ENCODE measurements at places on chromosomes 3 and 15.
A peak's percentile ranks its signal among the peaks of the same experiment; 100 is the strongest.

DNA sequence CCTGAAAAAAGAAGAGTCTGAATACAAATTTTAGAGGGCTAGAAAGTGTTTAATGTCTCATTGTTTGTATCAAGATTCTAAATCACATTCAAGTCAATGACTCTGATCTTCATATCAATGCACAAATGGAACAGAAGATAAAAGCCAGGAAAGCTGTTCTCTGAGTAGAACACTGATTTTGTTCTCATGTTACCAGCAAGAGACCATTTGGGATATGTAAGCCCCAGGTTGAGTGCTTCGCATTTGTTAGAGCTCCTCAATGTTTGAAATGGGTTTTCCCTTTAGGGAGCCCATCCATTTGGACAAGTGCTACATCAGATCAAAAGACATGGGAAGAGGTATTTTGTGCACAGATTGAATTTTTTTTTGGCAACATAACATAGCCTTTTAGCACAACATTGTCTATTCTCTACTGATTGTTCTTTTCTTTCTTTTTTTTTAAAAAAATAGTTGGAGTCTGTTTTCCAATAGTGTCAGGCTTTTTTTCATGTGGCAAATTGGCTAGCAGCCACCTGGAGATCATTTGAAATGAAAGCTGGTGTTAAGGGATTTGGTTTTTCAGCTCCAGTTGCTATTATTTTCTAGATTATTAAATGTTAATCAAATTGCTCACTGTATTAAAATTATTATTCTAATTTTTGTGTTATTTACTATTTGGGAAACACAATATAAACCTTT lies 74.5 kb upstream of the ZPLD1 start:
- no peak for DNase-seq

- no peak for DNase-seq
These were observed 89.9 kb downstream of the LRTM1 start for GRCh38 chr3:54837964-54838363.

DNA sequence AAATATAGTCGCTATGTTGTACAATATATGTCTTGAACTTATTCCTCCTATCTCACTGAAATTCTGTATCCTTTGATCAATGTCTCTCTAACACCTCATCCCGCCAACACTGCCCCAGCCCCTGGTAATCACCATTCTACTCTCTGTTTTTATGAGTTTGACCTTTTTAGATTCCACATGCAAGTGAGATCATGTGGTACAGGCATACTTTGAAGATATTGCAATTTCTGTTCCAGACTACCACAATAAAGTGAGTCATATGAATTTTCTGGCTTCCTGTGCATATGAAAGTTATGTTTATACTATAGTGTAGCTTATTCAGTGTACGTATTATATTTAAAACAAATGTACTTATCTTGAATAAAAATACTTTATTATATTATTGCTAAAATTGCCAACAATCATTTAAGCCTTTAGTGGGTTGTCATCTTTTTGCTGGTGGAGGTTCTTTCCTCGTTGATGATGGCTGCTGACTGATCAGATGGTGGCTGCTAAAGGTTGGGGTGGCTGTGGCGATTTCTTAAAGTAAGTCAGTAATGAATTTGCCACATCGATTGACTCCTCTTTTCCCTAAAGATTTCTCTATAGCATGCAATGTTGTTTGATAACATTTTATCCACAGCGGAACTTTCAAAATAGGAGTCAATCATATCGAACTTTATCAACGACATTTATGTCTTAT lies 257.2 kb downstream of the NFKBIZ start:
- no peak for DNase-seq

DNA sequence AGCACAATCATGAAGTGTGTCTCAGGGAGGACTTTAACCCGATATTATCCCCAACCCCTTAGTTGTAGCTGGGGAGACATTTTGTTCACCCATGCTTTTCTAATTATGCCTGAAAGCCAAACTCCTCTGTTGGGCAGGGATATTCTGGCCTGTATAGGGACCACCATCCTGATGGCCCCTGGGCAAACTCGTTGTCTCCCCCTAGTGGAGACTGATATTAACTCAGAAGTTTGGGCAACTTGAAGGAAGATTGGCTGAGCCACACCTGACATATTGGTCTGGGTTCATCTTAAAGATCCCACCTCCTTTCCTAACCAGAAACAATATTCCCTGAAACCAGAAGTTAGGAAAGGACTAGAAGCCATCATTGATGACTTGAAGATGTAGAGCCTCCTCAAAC lies 42.3 kb downstream of the TM4SF18 start:
- DNase-seq: no peak

GRCh38 chr15:38069511-38070011 lies 135.1 kb downstream of the TMCO5A start:
- DNase-seq: no peak

DNA sequence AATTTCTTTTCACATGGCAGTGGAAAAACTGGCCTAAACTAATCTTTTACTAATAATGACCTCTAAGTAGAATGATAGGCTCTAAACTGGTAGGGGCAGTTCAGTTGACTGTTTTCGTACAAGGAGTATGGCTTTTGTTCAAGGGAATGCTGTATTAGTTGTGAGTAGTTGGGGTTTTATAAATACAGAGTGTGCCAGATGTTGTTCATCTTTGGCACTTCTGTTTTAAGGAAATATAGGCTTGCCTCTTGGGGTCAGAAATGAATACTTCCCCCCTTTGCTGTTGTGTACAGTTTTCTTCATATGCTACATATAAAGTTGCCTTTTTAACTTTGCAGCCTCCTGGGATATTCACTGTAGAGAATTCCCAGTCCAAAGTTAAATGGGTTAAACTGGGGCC lies 181.0 kb upstream of the CGNL1 start:
- DNase-seq: no peak

DNA sequence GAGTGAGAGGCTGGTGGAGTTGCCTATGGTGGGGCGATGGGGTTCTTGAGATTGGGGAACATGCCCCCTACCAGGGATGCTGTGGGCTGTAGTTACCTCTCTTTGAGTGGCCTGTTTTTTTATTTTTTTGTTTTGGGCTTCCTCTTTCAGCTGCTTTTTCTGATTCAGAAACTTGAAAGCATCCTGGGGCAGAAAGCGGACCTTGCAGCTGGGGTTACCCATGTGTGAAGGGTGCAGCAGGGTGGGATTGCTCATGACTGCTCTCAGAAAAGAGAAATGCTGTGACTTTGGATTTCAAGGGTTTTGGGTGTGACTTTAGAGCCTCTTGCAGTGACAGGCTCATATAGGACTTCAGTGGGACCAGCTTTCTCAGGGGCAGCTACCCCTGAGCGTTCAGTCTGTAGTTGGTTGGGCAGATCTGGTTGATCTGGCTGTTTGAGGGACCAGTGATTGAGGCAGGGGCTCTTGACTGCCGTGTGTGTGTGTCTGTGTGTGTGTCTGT lies 1.8 kb downstream of the LIMD1 start:
- no peak for DNase-seq

DNA sequence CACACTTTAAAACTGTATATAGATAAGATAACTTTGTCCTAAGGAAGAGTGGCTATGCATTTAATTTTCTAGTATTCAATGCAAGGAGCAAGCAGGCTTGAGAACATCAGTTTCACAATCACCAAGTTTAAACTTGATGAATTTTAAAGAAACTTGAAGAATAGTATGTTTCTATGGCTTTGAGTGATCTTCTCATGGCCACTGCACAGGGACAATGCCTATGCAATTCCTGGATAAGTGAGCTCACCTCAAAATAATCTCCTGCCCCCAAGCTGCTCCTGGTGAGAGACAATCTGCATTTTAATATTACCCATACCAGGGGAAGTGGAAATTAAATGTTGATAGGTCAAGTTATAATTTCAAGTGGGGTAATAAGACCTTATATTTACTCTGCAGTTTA lies 376.6 kb upstream of the CBLB start:
- DNase-seq: no peak

DNA sequence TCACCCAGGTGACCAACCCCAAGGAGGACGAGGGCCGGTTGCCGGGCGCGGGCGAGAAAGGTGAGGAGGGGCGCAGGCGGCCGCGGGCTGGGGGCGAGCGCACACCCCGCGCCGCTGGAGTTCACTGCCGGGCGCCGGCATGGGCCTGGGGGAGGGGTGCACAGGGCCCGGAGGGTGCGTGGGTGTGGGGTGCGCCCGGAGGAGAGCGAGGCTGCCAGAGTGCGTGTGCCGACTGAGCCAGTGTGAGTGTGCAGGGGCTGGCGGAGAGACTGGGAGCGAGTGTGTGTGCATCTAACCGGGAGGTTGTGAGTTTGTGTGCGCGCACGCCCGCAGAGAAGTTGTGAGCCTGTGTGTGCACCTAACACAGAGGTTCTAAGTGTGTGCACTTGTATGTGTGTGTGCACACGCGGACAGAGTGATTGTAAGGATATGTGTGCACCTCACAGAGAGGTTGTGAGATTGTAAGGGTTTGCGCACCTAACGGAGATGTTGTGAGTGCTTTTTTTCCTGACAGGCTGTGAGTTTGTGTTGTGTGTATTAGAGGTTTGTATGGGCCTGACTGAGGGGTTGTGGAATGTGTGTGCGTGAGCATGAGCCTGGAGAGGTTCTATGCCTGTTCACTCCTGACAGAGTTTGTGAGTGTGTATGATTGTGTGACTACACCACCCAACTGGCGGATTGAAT lies 681 bp downstream of the CTDSPL start:
- peak; percentile 55 for DNase-seq

- no peak for DNase-seq
These were observed 606.9 kb upstream of the KCNMB2 start for GRCh38 chr3:177929310-177929709.

DNA sequence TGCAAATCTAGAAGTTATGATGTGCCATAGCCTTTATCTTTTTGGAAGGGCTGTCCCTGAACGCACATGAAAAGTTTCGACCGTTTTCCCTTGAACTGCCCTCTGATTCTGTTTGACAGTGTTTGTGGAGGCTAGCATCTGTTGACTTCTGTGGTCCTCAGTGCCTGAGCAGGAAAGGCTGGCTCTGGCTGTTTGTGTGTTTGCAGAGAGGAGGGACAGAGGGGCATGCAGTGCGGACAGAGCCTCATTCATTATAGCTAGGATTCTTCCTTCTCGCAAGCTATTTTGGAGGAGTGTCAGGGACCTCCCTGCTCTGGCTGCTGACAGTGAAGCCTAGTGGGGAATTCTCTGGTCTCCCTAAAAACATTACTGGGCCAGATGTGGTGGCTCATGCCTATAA lies 64.5 kb downstream of the CDAN1 start:
- no peak for DNase-seq

DNA sequence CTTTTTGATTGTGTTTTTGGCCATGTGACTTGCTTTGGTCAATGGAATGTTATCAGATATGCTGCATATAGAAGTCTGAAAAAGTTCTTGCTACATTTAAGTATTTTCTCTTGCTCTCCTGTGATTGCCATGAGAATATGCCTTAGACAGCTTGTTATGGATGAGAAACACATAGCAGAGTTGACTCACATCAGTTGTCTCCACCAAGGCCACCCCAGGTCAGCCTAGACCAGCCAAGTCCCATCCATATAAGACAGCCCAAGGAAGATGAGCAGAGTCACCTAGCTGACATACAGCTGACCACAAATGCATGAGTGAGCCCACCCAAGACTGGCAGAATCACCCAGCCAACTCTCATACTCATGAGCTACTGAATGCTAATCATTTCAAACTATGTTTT lies 153.0 kb downstream of the THRB start:
- no peak for DNase-seq

DNA sequence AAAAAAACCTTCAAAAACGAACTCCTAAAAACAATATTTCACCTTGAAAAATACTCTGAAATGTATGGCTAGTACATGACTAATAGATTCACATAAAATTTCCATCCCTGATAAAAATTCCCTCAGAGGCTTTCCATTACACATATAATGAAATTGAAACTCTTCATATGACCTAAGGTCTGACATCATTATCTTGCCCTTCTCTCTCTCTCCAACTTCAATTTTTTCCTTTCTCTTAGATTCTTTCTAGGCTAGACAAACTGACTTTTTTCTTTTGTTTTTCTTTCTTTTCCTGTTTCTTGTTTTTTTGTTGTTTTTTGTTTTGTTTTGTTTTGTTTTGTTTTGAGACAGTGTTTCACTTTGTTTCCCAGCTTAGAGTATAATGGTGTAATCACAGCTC lies 1220.5 kb downstream of the ROBO2 start:
- DNase-seq: no peak

GRCh38 chr3:22421589-22421988 lies 670.6 kb upstream of the ZNF385D start:
- DNase-seq: no peak

DNA sequence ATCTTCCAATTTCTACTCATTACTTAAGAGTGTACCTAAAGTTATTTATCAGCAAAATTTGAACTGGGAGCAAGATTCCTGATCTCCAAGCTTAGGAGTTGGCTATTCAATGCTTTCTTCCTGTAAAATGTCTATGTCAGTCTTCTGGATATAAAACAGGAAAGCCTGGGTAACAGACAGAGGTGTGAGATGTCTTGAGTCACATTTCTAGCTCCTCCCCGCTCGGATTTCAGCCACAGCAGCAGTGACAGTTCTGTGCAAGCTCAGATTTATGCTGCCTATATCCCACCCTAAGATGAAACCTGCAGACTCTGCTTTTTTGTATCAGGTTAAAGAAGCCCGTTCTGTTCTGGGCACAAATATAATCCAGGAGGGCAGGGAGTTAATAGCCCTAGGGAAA lies 2.1 kb upstream of the ARMC8 start:
- no peak for DNase-seq

- DNase-seq: no peak
These were observed 22.8 kb upstream of the MAP4 start for GRCh38 chr3:48038971-48039481.

- no peak for DNase-seq
These were observed 374.2 kb upstream of the ICE2 start for GRCh38 chr15:60853109-60853508.

- no peak for DNase-seq
These were observed 96.0 kb upstream of the MYZAP start for GRCh38 chr15:57495554-57496165.

DNA sequence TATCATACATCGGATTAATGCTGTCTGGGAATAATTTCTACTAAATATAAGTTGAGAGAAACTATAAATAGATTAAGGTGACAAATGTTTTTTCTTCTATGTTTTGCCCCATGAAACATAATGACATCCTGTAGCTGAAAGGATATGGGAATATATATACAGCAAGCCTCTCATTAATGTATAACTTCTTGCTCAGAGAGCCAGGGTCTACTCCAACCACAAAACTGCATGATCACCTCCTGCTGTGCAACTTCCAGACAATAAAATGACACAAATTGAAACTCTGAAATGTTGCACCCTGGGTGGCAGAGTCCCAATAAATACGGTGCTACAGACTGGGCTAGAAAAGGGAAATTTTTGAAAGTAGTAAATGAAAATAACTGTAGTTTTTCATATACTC lies 571.9 kb upstream of the CBLB start:
- DNase-seq: no peak

Measured in activated CD4-positive, alpha-beta T cell treated with anti-CD3 and anti-CD28 coated beads, Interleukin-2, amount 50 U/mL, for 48 hours (primary cell).